ENCODE measurements at places on chromosomes 6 and 20. TPM values are rescaled to one million over a fixed set of nuclear protein-coding genes. Genes with fewer than 3 reads are reported as not detected.

TFAP2A gene
- total RNA-seq, result 0.09 TPM

LRRC1 gene
- 57.7 TPM for total RNA-seq

FLRT3 gene
- 3.2 TPM for total RNA-seq

NCOA6 gene
- total RNA-seq, result 47.5 TPM

CAGE1 gene
- not detected for total RNA-seq

DNA sequence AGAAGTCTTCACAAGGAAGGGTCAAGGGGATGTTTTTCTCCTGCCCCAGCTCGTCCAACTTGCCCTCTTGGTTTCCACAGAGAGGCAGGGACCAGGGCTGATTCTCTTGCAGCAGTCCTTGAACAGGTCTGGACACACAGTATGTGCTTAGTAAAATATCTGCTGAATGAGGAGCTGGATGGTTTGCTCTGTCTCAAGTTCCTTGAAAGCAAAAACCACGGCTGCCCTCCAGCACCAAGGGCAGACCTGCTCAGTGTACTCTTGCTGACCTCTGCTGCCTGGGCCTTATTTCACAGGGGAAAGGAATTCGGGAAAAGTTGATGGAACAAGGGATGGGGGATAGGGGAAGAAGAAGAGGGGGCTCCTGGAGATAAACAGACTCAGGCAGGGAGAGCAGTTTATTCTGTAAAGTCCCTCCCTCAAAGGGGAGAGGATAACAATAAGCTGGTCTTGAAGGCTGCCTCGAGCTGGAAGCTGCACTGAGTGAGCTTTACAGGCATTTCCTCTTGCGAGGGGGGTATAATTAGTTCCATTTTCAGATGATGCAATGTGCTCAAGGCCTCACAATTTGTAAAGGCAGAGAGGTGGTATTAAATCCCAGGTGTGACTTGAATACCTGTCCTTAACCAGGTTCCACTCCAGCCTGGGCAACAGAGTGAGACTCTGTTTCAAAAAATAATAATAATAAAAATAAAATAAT lies 10.3 kb downstream of the KCNK5 start:
- DNase-seq, result no peak

DNA sequence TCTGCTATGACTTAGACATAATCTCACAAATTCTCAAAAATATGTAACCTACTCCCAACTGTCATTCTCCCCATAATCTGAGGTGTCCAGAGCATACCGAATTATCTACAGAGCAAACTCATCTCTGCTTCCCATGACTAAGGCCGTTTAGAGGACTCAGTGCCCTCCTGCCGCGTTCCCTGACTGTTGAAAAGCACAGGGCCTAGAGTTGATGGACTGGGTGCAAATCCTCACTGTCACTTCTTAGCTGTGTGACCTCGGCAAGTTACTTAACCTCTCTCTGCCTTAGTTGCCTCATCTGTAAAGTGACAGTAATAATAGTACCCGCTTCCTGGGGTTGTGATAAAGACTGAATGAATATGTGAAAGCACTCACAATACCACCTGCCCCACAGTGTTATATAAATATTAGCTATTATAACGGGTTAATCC lies 4.7 kb upstream of the TUBB2A start:
- DNase-seq, result no peak

DNA sequence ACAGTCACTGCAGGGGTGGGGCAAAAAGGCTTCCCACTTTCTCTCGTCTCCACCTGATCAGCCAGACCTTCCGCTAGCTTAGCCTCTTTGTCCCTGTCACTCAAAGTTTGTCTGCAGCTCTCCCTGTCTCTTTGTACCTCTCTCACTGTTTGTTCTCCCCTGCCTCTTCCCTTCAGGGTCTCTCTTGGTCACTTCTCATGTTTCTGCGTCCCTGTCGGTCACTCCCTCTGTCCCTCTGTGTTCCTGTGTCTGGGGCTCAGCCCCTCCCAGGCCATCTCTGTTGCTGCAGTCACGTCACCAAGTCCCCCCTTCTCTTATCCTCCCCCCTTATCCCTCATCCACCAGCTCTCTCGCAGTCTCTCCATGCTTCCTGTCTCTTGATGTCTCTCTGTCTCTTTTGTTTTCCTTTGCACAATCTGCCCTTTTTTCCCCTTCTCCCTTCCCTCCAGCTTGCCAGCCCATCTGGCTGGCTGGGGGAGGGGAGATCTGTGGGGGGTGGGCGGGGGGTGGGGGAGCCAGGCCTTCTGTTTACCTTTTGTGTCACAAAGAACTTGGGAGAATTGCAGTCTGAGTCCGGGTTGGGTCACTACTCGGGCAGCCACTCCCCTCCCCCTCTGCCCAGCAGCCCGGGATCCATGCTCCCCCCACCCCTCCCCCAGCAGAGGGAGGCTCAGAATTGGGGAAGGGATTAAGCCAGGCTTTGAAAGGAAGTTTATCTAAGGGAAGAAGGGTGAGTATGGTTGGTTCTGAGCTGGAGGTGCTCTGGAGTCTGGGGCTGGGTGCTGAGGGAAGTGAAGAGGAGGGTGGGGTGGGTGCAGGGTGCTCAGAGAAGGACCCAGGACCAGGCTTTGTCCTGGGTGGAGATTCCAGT lies 32.3 kb downstream of the FOXP4 start:
- no peak for DNase-seq

- DNase-seq, result no peak
Measured at GRCh38 chr20:35273449-35274171, 4.3 kb downstream of the MMP24OS start.

DNA sequence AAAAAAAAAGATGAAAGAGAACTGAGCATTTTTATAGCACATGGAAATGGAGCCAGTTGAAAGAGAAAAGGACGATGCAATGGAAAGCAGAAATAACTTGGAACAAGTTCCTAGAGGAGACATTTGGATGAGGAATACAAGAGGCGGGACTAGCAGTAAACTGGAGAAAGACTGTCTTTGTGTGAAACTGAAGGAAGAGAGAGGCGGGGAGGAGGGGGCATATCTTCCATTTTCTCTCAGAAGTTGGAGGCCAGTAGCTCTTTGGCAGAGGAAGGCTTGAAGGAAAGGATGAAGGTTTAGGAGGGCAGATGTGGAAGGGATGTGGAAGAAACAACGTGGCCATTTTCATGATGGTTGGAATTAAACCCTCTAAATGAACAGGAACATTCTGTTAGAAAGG lies 33.0 kb upstream of the ADGRF1 start:
- no peak for DNase-seq

GRCh38 chr6:103516336-103516735 lies 1343.4 kb downstream of the HACE1 start:
- DNase-seq, result no peak

- no peak for DNase-seq
Measured at GRCh38 chr6:41558033-41558807, 12.0 kb downstream of the FOXP4 start.

GRCh38 chr6:33123732-33124524 lies 48.1 kb downstream of the HLA-DPB1 start:
- DNase-seq, result no peak

DNA sequence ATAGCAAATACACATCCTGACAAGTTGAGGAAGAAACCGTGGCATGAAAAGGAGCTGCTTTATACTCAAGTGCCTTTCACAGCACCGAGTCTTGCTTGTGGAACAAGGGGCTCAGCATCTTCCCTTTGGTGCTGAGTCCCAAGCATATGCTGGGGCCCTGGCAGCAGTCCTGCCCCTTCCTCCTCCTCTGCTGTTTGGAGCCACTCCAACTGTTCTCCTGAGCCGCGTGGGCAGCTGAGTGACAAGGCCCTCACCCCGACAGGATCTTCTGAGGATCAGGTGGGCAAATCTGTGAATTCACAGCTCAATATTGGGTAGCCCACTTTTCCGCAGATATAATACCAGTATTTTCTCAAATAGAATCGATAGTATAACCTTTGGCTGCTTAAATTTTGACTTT lies 24.7 kb downstream of the DACT2 start:
- no peak for DNase-seq

- DNase-seq, result peak; percentile 45
Measured at GRCh38 chr6:27894839-27895762, 17.1 kb downstream of the OR2B2 start.

- DNase-seq, result no peak
Measured at GRCh38 chr20:53639647-53640440, 46.2 kb upstream of the ZNF217 start.

DNA sequence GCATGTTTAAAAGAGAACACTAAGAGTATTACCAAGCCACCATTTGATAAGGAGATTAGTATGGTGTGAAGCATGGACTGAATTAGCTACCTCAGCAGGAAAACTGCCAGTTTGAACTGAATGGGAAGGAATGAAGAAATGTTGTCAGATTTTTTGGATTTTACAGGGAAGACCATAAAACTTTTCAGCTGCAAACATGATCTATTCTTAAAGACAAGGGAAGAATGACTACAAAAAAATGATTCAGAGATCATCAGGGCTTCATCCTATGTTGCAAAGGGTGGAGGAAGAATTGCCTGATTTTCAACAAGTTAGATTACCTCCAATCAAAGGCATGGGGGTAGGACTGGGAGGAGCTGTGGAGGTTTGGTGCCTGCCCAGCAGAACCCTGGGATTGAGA lies 49.3 kb upstream of the MTRF1L start:
- DNase-seq, result no peak

GRCh38 chr6:56424064-56424463 lies 176.7 kb upstream of the COL21A1 start:
- no peak for DNase-seq

DNA sequence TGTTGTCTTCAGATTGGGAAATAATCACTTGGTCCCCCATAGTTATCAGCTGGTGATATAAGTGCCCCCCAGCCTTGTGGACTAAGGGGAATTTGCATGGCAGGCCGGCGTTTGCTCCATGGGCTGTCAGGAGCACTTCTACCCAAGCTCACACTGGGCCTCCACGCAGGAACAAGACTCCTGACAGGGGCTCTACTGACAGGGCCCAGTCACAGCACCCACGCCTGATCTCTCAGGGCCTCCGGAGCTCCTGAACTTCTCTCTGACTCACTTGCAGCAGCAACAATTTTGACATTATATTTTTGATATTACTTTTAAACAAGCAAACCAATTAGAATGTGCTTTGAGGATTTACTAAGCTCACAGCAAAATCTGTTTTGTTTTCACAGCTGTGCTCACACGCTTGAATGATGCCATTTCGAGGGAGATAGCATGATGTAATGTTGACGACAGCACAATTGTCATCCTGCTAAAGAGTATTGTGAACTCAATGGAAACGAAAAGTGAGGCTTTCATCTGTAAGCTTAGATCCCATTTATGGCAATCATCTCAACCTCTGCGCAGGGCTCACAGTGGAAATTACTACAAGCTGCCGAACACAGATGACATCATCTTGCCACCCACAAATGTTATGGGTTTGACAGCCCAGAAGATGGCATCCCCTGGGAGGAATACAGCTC lies 28.7 kb upstream of the TXNDC5 start:
- DNase-seq, result no peak

All from mucosa of descending colon (tissue), 3 donors.